CD8-positive, alpha-beta memory T cell (primary cell): ENCODE measurements at places on chromosomes 2 and 18. TPM values are rescaled to one million over a fixed set of nuclear protein-coding genes. Genes with fewer than 3 reads are reported as not detected.

The LCT gene
- polyA plus RNA-seq, result not detected

The HMSD gene
- polyA plus RNA-seq, result not detected

The OSR1 gene
- polyA plus RNA-seq, result not detected

The RPIA gene
- 49.5 TPM for polyA plus RNA-seq

The ZNF521 gene
- polyA plus RNA-seq, result not detected
